Activated naive CD4-positive, alpha-beta T cell treated with anti-CD3 and anti-CD28 coated beads, Interleukin-2, amount 10 ng/mL, durations not matched to agents 5 hours and 36 hours (primary cell): ENCODE measurements at places on chromosomes 1 and 21. TPM values are rescaled to one million over a fixed set of nuclear protein-coding genes. Genes with fewer than 3 reads are reported as not detected.

The LMOD1 gene
- not detected for total RNA-seq

The CCDC190 gene
- total RNA-seq, result not detected

The CNR2 gene
- 0.29 TPM for total RNA-seq

The DAB1 gene
- total RNA-seq, result 0.94 TPM

The RHBG gene
- total RNA-seq, result not detected

The CNTN2 gene
- total RNA-seq, result not detected

The KRTAP11-1 gene
- not detected for total RNA-seq

The FDPS gene
- total RNA-seq, result 277 TPM

The XCL2 gene
- total RNA-seq, result not detected
